ENCODE measurements at places on chromosomes 7 and 10.

DNA sequence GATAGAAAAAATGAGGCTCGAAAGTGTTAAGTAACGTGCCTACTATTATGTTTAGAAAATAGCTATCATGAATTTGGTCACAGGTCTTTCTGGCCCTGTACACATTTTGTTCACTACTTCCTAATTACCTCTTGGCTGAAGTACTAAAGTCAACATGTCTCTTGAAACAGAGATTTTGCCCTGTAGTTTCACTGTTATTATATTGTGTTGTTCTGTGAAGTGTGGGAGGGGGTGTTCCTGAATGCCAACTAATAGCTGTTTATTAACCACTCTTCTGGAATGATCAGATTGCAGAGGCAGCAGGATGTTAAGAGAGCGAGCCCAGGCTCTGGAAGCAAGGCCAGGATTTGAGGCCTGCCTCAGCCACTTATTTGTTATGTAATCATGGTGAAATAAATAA is 72.1 kb downstream of the RNF133 start:
- no peak for DNase-seq

GRCh38 chr10:118590334-118590733 is 5.1 kb downstream of the PRLHR start:
- no peak for DNase-seq

- no peak for DNase-seq
These were observed 109.5 kb upstream of the GJD4 start for GRCh38 chr10:35495521-35496119.

- DNase-seq: no peak
These were observed 10.7 kb upstream of the HOXA13 start for GRCh38 chr7:27210441-27211083.

- no peak for DNase-seq
These were observed 235.9 kb downstream of the REEP3 start for GRCh38 chr10:63757067-63757466.
